ENCODE measurements at places on chromosomes 5 and 9.

DNA sequence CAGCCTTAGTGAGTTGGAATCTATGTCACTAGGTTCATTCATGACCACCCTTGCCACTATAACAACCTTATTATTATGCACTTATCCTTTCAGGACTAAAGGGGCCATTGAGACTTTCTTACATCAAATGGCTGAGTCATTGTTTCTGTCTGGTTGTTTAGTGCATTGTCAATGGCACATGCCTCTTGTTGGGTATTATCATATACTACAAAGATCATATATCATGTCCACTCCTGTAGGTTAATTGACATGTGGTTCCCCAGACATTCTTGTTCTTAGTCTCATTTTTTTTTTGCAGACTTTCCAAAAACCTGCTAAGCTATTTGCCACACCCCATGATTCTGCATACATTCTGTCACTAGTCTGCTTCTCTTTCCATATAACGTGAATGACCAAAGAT lies 66.7 kb upstream of the PRDM9 start:
- DNase-seq: no peak

DNA sequence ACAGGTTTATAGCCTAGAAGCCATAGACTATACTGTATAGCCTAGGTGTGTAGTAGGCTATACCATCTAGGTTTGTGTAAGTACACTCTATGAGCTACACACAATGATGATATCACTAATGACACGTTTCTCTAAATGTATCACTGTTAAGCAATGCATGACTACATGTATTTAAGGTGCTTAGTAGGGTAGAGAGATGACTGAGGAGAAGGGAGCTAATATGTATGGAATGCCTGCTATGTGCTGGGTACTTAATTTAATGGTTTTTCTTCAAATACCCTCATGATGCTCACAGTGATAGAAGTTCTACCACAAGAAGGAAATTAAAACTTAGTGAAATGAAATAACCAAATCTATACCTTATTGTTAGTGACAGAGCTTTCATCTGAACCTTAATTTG lies 1785.5 kb downstream of the EFNA5 start:
- no peak for DNase-seq

DNA sequence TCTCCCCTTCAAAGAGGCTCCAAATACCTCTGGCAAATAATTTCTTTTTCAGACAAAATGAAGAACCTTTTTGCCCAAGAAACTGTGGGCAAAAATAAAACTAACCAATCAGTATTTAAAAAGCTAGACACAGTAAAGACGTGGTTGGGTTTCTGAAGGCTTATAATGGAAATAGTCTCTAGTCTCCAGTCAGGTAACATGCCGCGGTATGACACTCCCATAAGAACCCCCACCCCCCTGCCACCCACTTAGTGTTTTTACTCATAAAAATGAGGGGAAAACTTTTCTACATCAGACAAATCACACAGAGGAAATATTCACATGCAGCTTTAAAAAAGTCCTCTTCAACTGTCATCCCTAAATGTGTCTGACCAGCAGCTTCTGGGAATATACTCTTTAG lies 105.3 kb downstream of the THBS4 start:
- DNase-seq: no peak

DNA sequence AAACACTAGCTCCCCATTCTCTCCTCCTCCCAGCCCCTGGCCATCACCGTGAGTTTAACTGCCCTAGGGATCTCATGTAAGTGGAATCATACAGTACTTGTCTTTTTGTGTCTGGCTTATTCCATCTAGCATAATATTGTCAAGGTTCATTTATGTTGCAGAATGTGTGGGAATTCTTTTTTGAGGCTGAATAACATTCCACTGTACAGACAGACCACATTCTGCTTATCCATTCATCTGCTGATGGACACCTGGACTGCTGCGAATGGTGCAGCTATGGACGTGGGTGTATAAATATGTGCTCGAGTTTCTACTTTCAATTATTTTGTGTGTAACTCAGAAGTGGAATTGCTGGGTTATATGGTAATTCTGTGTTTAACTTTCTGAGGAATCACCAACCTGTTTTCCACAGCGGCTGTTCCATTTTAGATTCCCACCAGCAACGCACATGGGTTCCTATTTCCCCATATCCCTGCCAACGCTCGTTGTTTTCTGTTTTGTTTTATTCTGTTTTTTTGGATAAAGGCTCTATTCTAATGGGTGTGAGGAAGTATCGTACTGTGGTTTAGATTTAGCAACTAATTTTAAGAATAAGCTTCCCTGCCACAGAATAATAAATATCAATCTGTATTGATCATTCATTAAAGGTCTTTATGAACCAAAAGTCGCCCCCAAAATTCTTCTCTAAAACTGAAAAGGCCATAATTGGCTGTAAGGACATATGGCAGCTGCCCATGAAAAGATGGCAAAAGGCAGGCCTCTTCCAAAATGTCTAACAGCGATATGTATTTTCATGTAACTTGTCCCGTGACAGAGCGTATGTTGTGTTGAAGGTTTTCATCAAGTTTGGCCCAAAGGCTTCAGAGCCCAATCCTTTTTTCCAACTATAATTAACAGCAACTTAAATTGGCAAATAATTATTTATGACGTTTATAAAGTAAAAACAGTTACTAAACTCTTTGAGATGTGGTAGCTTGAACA lies 70.3 kb downstream of the DAP start:
- no peak for DNase-seq

DNA sequence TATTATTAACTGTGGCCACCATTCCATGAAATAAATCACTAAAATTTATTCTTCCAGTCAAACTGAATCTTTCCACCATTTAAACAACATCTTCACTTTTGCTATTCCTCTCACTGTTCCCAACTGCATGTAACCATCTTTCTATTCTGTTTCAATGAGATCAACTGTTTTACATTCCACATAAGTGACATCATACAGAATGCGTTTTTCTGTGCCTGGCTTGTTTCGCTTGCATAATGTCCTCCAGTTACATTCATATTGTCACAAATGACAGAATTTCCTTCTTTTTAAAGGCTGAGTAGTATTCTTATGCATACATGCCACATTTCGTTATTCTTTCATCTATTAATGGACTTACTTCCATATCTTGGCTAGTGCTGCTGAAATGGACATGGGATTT lies 738.2 kb downstream of the SEMA5A start:
- no peak for DNase-seq

DNA sequence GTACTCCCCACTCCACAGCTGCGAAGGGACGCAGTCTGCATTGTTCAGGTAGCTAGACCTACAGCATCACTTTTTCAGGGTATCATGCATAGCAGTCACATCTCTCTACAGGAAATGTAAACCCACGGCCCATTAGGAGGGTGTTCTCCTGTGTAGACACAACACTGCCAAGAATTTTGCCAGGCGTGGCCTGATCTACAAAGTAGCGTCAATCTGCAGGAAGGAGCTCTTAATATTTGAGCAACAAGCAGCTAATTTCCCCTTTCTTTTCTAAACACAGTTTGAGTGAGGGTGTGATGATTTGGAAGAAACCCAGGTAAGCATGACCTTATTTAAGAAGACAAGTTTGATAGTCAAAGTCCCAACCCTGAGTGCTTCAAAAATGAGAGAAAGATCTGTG lies 419.0 kb downstream of the GADD45G start:
- DNase-seq: no peak

GRCh38 chr5:149724130-149724840 lies 5.8 kb upstream of the PPARGC1B start:
- no peak for DNase-seq

DNA sequence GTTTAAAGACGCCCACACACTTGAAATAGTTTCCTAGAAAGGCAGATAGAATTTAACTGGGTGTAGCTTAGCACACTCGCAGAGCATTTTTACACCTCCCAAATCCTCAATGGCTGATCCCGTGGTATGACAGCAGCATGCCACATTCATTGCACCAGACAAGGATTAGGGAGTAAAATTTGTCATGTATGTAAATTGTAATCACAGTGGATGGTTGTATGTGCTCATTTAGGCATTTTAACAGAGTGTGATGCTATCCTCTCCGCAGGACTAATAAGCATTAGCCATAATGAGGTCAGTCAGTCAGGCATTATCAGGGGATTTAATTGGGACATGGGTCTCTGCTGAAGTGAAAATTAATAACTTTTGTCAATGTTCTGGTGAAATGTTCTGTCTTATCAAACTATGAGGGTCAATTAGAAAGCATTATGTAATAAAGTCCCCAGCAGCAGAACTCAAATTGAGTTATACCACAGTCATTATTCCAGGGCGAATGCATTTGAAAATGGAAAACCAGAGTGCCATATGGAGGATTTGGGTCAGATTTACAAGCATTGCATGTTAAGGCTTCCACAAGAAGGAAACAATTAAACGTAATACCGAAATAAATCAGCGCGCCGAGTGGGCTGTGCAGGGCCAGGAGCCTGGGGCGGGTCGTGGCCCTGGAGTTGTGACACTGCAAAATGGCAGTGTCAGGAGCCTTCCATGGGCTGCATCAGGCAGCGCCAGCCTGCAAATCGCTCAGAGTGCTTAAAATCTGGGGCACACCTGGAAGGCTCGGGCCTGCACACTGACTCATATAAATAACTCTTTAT lies 602.2 kb downstream of the BNC2 start:
- no peak for DNase-seq

DNA sequence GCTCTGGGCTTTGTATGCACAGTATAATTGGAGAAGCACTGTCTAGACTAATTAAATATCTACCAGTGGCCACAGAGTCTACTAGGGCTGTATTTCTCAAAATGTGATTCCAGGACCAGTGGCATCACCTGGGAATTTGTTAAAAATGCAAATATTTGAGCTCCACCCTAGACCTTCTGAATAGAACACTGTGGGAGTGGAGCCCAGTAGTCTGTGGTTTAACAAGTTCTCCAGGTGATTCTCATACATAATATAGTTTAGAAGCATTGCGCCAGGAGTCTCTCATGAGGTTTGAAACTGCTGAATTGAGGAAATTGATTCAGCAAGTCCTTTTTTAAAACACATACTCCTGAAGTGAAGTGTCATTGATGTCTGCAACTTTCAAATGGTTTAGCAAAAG lies 74.7 kb downstream of the FCHO2 start:
- DNase-seq: no peak

- DNase-seq: no peak
These were observed 27.9 kb downstream of the RFX3 start for GRCh38 chr9:3497857-3498256.

GRCh38 chr5:524973-525761 lies 918 bp upstream of the SLC9A3 start:
- no peak for DNase-seq

- peak; percentile 15 for DNase-seq
These were observed 7.0 kb downstream of the TGFBI start for GRCh38 chr5:136035837-136036236.

GRCh38 chr9:31168161-31168560 lies 1216.3 kb upstream of the ACO1 start:
- DNase-seq: no peak

DNA sequence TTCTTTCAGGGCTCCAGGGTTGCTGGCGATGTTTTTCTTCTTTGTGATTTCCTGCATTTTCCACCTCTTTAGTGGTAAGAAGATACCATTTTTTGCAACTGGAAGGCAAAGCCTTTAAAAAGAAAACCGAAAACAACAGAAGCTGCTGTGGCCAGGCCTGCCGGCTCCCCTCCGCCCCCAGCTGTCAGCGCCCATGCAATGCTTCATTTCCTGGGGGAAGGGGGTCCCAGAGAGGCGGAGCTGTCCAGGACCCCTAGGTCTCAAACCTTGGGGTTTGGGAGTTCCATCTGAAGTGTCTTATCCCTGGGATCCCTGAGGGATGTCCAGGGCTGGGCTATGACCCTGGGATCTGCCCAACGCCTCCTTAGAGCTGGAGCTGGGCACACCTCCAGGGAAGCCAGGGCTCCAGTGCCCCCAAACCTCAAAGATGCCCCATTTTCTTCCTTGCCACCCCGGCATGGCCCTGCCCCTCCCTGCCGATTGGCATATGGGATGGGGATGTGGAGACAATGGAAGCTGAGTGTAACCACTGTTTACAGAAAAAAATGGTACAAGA lies 257.2 kb upstream of the MVB12B start:
- no peak for DNase-seq

DNA sequence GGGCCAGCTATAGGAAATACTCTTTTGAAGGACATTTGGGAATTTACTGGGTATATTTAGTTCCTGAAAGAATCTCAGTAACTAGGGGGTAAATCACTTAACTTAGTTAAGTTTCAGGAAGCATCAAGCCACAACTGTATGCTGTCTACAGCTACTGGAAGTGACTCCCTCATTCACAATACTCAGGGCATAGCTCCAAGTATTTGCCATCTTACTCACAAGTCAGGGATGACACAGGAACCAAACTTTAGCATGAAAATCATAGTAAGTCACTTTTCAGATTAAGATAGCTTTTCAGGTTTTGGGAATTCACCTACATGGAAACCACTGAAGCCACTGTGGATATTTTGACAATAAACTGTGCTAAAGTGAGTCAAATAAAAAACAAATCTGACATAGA lies 242.4 kb upstream of the ATP10B start:
- DNase-seq: no peak

- DNase-seq: no peak
These were observed 126.1 kb upstream of the PAPPA start for GRCh38 chr9:116027511-116027910.

DNA sequence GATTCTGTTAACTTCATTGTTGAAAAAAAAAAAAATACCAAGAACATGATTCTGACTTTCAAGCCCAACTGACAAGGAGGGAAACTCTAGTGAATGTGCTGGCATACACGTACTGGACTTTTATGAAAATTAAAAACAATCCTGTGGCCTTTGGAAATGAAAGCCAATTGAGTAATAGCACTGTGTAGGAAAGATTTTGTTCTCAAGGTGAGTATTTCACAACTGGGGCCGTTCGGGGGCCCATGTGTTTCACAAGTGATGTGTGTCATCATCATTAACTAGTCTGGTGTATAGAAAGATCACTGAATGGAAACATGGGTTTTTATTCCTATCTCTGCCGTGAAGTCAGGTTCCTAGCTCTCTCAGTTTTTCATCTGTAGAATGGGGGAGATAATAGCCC lies 605.0 kb upstream of the CLINT1 start:
- DNase-seq: no peak

All from aorta (tissue), 5 donors.